Activated CD4-positive, CD25-positive, alpha-beta regulatory T cell (primary cell): ENCODE measurements at places on chromosomes 12 and 14.

DNA sequence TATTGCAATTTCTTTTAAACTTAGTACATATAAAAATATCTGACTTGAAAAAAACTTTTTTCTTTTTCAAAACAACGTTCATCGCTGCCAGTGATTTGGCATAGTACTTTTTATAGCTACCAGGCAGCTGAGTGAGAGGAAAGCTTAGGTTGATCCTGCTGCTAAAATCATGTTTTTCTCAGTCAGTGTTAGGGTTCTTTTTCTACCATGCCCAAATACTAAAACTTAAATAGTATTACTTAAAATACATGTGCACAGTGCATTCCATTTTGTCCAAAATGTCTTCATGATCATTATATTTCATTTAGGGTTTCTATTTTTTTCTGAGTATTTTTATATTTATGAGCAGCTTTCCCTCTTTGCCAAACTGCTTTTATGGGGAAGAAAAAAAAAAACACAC, 123.8 kb downstream of the PDZRN4 start:
- DNase-seq: no peak

GRCh38 chr12:66144791-66145754, 14.5 kb upstream of the LLPH start:
- DNase-seq: no peak

DNA sequence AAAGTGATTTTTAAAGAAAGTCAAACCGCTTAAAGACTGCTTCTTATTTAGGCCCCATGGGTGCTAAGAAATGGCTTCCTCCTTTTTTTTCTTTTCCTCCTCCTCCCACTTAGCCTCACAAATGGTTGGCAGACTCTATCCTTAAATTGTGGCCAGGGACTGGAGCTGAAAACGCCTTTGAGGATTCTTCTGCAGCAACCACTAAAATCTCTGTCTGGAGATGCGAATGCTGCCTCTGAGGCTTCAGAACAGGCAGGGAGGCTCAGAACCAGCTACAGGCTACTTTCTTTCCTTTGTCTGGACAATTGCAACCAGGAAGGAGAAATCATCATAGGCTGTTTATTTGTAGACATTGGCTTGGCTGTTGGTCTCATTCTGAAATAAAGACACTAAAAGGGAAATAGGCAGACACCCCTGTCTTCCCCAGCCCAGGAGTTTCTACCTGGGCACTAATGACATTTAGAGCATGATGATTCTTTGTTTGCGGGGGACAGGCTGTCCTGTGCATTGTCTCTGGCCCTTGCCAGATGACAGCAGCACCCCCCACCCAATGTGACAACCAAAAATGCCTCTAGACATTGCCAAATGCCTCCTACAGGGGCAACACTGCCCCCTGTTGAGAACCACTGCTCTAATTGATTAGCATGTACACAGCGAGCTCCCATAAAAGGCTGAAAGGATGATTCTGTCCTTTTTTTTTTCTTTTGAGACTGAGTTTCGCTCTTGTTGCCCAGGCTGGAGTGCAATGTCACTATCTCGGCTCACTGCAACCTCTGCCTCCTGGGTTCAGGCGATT, 50.3 kb downstream of the MAP1LC3B2 start:
- no peak for DNase-seq

DNA sequence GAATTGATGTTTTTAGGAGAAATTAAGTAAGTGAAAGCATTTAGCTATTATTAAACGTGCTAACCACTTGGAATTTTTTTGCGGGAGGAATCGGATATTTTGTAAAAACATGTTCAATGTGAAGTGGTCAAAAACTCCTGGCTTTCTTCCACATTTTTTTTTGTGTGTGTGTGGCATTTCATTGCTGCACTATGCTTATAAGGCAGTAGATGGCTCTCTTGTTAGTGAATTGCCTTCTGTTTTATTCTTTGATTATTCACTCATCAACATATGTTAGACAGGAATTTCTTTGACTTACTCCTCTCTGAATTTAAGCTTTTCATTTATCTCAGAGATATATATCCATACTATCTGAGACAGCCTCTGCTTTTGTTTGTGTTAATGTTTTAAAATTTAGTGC, 71.3 kb downstream of the DERA start:
- DNase-seq: no peak

DNA sequence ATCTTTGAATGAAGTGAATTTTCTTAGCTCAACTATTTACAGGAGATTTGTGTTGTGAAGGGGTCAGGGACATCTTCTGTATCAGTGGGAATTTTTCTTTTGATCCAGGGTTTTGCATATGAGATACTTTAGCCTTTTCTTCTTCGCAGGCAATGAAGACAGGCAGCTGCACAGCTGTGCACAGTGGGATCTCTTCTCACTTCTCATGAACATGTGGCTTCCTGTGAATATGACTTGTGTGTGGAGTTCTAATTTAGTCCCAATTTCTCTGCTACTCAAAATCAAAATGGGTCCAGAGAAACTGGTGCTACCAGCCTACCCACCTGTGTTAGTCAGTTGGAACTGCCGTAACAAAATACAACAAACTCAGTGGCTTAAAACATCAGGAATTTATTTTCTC, 37.8 kb downstream of the ARF6 start:
- no peak for DNase-seq

- DNase-seq: no peak
These were observed 62.7 kb upstream of the OR10AD1 start for GRCh38 chr12:48265777-48266176.
